ENCODE measurements at places on chromosomes 12 and 14.

GRCh38 chr14:65164825-65165135 lies 62.5 kb upstream of the MAX start:
- DNase-seq: no peak

- DNase-seq: no peak
These were observed 281.0 kb upstream of the RGS6 start for GRCh38 chr14:71651228-71651627.

DNA sequence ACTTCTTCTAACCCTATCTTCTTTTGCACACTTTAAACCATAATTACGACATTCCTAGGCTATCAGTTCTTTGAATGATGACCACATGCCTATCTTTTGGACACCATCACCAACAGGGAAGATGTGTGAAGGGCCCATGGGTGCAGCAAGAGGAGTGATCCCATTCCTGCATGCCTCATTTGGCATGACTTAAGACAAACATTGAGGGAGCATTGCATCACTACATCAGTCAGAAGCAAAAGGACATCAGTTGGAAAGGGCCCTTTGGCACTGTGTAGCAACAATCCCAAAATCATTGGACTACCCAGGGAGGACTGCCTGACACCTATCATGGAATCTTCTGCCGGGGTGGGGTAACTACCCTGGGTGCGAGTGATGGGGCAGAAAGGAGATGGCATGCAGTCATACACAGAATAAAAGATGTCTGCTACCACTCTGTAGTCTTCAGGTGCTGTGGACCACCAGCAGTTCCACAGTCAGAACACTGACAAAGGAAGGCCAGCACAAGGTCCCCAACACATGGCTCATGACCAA lies 10.7 kb upstream of the TMBIM6 start:
- no peak for DNase-seq

- DNase-seq: peak; percentile 57
These were observed 33.8 kb upstream of the FGD4 start for GRCh38 chr12:32365473-32366064.

DNA sequence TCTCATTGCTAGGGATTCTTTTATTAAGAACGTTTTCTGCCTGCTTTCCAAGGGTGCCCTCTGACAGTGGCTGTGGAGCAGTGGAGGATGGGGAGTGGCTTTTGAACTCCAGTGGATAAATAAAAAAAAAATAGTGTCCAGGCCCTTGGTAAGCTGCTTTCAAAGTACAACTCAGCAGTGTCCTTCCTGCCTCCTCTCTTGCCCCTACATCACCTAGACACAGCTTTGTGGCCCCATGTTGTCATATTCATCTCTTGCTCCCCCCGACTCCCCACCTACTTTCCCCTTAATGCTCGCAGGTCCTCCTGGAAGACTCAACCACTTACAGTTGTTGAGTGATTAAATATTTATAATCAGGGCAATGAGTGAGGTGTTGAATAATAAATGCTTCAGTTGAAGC lies 880.9 kb downstream of the BCL11B start:
- DNase-seq: no peak

GRCh38 chr14:51093371-51094281 lies 1.3 kb downstream of the TRIM9 start:
- no peak for DNase-seq

GRCh38 chr14:60151715-60152114 lies 13.5 kb downstream of the DHRS7 start:
- peak; percentile 54 for DNase-seq

DNA sequence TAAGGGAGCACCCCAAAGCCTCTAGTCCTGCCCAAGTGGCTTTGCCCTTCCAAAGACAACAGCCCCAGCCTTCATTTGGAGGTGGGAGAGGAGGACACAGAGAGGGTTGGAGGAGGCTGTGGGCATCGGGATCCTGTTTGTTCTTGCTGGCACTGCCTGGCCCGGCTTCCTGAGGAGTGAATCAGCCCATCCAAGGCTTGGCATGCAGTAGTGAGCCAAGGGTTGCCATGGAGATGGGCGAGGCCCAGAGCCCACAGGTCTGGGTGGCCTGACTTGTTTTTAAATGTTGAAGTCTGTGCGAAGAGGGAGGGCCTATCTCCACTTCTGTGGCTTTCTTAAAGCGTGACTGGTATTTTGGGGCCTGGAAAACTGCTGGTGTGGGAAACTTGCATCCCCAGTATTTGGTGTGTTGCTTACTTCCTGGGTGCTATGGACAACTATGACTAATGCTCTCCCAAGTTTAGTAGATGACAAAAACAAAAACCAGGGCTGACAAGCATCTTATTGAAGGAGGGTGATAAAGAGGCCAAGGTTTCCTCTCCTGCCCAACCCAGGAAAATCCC lies 15.8 kb downstream of the CD9 start:
- no peak for DNase-seq

- no peak for DNase-seq
These were observed 21.6 kb downstream of the PYM1 start for GRCh38 chr12:55906056-55906455.

DNA sequence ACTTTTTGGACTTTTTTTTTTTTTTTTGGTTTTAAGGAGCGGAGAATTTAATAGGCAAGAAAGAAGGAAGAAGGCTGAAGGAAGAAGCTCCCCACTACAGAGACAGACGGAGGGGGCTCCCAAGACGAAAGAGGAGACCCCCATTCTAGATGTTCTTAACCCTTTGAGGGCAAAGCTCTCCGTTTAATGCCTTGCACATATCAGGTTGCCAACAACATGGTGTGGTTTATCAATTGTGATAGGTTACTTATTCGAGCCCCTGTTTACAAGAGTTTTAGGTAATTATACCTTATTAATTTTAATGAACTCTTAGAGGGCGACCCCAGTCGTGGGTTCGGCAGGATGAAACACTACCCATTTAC lies 1.2 kb upstream of the FBXO33 start:
- no peak for DNase-seq

GRCh38 chr12:42568952-42569915 lies 20.3 kb downstream of the PRICKLE1 start:
- DNase-seq: no peak

DNA sequence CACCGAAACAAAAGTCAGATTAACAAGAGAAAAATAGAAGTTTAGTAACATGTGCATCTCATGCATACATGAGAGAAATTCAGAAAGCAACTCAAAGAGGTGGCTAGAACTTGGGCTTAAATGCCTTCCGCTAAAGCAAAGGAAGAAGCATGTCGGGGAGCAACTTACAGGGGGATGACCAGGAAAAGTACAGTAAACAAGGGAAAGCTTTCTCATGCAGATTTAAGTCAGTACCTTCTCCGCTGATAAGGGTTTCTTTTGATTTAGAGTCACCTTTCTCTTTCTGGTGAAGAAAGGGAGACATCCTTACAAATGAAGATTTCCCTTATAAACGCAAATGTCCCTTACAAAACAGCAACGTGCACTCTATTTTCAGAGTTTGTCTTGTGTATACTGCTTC lies 6.0 kb upstream of the RNASE6 start:
- no peak for DNase-seq

DNA sequence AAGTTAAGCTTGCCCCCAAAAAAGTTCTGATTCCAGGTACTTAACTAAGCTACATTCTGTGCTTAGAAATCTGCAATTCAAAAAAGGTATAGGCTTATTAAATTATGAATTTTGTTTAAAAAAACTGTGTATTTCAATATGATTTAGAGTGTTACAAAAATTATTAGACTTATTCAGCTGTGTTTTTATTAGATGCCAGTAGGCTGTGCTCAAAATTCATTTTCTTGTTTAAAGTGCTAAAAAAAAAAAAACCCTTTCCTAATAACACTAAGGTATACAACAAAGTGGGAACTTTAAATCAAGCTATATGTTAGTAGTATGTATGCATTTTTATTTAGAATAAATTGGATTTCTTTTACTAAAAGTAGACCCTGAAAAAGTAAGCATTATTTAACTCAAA lies 25.0 kb downstream of the LRRC9 start:
- DNase-seq: no peak

DNA sequence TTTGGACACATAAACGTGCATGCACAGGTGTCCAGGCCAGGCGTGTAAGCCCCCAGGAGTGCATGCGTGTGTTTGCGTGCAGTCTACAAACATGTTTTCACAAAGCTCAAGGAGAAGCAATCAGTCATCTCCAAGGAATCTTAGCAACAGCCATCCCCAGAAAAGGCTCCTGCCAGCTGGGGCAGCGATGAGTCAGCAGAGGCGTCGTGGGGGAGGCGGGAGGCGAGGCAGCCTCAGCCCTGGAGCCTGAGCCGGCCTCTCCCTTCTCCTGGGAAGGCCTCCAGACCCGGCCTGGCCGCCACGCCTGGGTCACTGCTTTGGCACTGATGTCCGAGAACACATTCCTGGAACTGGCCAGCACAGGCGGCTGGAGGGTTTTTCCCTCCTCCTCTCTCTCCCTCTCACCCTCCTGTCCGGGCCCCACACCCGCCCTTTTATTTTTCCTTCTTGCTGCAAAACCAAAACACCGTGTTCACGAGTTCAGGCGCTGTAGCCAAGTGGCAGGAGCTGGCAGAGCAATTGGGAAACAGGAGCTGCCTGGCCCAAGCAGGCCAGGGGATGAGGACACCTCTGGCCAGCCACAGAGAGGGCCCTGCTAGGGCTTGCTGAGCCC lies 92.7 kb downstream of the LRRC74A start:
- DNase-seq: peak; percentile 49
